ENCODE measurements at places on chromosomes 3 and 15.

DNA sequence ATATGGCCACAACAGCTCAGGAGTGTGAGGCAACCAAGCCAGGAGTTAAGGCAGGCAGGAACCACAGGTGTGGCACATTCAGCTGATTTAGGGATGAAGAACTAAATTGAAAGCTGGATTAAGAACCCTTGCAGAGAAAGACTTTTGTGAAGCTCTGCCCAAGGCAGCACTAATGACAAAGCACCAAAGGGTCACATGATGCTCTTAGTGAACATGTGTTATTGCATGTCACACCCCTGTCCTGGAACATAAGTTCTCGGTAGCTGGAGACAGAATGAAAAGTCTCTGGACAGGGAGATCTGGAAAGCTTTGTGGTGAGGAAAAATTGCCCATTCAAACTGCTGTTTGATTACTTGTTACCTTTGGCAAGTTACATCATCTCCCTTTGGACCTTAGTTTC, 3.2 kb downstream of the EAF1 start:
- no peak for DNase-seq

DNA sequence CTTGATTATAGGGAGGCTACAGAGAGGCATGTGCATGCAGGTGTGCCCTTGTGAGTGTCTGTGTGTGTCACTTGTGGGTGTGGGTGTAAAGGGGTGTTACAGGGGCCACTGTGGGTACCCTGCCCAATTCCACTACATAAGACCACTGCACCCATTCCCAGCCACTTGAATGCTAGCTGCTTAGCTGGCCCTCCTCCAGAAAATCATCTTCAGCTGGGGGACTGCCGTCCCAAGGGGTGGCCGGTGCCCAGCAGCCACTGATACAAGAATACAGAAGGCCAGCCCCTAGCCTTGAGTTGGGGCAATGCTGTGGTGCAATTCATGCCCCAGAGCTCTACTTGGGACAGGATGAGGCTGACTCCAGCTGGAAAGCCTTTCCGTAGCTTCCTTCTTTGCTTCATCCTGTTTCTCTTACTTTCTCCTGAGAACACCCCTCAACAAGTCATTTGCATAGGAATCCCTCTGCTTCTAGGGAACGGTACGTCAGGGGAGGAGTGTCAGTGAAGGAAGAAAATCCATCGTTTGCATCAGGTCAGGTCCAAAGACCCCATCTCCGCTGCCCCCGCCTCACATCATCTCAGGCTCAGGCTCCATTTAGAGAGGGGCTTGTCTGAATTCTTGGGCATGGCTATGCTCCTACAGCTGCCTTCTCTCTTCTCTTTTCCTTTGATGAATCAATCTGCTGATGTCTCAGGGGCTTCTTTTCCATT, 72.0 kb downstream of the SCN5A start:
- no peak for DNase-seq

DNA sequence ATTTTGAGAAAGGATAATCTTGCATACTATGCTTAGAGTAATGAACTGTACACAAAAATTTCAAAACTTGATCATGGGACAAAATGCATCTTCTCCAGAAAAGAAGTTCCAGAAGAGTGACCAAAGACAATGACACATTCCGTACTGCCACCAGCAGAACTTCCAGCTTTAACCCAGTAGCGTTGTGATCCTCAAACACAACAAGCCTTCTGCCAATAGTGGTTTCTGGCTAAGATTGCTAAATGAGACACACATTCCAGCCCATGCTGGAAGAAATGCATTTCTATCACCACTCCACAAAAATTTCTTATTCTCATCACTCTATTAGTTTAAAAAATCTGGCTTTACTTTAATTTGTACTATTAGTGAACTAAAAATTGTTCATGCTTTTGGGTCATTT, 334.9 kb downstream of the TBC1D5 start:
- no peak for DNase-seq

GRCh38 chr3:71156062-71156665, 427.4 kb downstream of the FOXP1 start:
- DNase-seq: no peak

DNA sequence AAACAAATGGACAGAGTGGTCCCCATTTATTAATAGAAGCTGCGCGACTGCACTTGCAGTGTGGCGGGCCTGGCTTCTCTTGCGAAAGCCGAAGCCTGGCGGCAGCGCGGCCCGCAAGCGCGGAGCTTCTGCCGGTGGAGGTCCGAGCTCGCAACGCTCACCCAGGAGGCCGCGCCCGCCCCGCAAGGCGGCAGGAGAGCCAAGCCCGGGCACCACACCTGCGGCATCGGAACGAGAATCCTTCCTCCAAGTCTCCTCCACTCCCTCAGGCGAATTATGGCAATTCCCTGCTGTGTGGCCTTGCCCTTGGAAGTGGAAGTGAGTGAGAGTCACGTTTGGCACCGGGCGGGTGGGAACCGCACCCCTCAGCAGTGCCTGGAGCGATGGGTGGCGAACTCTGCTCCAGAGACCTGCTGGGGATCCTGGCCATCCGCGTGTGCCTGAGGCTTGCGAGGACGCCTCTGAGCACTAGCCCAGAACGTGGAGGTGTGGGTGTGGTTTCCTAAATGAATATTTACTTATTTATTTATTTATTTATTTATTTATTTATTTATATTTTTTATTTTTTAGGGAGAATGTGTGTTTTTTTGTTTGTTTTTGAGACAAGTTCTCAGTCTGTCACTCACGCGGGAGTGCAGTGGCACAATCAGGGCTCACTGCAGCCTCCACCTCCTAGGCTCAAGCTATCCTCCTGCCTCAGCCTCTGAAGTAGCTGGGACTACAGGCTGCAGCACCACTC, 133.7 kb upstream of the UBE2E1 start:
- no peak for DNase-seq

DNA sequence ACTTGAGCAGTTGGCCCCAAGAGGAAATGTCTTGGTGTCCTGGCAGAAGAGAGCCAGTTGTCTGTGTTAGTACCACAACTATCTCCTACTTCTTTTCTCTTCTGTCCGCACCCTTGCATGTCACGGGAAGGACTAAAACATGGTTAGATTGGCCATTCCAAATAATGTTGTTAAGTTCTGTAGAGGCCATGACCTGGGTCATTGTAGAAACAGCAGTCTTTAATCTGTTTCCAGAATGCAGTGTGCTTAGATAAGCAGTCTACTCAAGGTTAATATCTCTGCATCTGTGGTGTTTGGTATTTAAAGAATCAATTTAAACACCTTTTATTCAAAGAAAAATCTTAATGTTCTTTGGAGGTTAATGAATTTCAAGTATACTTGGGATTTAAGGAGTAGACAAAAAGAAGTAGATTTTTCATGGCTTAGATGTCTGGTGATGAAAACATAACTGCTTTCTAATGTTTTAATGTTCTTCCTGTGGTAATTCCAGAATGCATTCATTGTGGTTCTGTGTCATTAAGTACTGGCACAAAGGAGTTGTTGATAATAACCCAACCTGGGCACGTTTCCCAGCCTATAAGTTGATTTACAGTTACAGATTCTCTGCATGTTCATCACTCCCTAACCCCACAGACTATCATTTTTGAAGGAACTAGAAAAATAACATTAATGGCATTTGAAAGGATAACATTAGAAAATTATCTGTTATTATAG, 58.9 kb downstream of the TMEM108 start:
- DNase-seq: no peak

GRCh38 chr15:44075535-44075934, 119.5 kb downstream of the FRMD5 start:
- no peak for DNase-seq

DNA sequence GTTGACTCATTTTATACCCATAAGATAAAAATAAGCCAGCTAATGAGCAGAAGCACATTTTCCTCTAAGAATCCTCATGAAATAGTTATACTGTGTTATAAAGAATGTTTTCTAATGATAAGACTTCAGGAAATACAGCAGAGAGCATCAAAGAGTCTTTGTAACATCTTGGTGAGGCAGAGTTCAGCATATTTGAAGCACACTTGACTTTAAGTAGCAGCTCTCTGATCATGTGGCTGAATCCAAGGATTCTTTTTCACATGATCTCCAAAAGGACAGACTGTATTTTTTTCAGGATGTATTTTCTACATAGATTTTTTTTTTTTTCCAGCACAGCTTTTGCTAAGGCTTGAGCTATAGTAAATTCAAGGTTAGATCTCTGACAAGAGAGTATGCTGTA, 195.1 kb downstream of the SI start:
- DNase-seq: no peak

- no peak for DNase-seq
Observed at GRCh38 chr3:158743664-158744566, 11.7 kb upstream of the RARRES1 start.

GRCh38 chr3:109927726-109928125, 590.4 kb upstream of the DPPA4 start:
- DNase-seq: no peak

- DNase-seq: no peak
Observed at GRCh38 chr3:133620066-133620784, 41.5 kb downstream of the TOPBP1 start.

DNA sequence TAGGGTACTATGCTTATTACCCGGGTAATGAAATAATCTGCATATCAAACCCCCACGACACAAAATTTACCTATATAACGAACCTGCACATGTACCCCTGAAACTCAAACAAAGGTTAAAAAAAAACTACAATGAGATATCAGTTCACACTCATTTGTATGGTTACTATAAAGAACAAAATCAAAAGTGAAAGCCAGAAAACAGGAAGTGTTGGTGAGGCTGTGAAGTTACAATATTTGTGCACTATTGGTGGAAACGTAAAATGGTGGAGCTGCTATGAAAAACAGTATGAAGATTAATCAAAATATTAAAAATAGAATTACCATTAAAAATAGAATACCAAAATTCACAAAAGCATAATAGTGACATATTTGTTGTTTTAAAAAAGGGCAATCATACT, 128.9 kb downstream of the ZIC1 start:
- DNase-seq: no peak

DNA sequence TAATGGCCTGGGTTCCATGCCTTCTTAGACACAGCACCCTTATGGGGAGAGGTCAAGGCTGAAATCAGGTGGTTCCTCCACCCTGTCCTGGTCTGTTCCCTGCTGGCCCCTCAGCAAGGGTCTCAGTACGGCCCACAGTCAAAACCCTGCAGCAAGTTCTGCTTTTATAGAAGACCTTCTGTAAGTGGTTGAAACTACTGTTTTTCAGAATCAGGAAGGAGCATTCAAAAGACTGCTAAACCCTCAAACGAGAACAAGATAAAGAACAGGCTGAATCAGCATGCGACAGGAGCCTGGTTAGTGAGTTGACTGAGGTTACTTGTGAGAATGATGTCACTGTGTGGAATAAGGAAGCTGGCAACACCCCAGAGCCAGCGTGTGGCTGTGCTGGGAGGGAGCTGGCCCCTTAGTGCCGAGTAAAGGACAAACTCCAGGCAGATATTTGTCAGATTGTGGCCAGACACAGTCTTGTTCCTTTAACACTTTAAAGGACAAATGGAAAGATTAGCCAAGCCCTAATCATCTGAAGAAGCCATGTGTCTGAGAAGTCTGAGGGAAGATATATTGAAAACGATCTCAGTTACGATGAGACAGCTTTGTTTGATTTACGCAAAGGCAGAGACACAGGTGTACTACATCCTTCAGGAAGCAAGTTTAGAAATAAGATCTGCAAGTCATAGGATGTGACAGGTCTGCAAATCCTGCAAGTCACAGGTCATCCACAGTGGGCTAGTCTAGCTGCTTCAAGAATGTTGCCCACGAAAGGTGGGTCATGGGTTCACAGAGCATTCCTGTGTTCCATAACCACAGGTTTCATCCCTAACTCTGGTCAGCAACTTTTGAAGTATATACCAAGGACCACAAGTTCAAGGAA, 54.0 kb downstream of the B3GNT5 start:
- peak; percentile 28 for DNase-seq

DNA sequence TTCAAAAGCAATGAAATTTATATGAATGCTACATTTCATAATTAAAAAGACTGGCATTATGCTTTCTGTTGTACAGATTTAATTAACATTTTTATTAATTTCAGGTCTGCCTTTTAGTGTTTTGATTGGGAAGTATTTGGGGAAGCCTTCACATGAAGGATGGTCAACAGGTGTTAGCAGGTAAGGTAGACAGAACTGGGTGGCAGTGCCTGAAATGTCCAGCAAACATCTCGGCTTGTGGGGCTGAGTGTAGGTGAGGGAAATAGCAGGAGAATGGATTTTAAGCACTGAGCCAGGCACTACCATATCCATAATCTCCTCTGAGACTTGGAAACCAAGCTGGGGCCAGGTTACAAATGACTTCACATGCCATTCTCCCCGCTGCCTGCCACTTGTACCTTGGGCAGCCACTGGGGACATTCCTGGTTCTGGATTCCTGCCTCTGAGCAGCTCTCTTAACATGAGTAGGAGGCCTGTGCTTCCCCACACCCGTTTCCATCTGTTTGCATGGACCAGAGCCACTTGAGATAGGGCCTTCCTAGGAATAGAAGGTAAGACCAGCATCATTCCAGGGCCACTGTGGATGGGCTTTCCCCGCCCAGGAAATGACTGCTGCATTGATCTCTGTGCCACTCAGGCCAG, 125.9 kb upstream of the HES1 start:
- DNase-seq: no peak

- DNase-seq: no peak
Observed at GRCh38 chr3:181103605-181104004, 114.1 kb upstream of the DNAJC19 start.

- no peak for DNase-seq
Observed at GRCh38 chr3:115270849-115271248, 123.8 kb upstream of the ZBTB20 start.

DNA sequence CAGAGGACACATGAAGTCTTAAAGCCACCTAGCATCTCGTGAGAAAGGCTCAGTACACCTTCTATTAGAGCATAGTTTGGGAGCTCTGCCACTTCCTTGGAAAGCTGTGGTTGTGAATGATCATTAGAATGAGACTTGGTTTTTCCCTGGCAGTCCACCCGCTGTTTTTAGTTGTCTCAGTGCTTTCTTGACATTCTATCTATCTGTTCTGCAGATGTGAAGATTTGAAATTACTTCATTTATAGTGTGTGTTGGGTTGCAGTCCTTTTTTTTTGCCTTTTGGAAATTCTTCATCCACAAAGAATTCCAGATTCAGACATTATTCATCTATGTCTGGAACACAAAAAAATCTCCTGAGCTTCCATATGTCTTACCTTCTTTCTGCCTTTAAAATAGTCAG, 23.7 kb downstream of the PPP2R3A start:
- DNase-seq: no peak

DNA sequence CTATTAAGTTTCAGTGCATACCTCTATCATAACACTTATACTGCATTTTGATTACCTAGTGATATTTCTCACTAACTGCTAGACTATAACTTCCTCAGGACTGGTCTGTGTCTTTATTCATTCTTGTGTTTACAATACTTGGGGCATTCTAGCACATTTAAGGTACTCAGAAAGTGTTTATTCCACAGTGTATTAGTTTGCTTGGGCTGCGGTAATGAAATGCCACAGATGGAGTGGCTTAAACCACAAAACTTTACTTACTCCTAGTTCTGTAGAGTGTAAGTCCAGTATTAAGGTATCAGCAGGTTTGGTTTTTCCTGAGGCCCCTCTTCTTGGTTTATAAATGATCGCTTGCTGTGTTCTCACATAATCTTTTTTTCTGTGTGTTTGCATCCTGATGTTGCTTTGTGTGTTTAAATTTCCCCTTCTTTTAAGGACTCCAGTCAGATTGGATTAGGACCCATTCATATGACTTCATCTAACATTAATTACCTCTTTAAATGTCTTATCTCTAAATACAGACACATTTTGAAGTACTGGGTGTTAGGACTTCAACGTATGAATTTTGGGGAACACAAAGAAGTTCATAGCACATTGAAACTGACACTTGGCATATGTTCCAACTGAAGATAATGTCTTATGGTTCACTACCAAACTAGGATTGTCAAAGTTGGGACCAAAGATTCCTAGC, 23.9 kb downstream of the RNF111 start:
- DNase-seq: no peak
